ENCODE measurements at places on chromosomes 5 and 9.

DNA sequence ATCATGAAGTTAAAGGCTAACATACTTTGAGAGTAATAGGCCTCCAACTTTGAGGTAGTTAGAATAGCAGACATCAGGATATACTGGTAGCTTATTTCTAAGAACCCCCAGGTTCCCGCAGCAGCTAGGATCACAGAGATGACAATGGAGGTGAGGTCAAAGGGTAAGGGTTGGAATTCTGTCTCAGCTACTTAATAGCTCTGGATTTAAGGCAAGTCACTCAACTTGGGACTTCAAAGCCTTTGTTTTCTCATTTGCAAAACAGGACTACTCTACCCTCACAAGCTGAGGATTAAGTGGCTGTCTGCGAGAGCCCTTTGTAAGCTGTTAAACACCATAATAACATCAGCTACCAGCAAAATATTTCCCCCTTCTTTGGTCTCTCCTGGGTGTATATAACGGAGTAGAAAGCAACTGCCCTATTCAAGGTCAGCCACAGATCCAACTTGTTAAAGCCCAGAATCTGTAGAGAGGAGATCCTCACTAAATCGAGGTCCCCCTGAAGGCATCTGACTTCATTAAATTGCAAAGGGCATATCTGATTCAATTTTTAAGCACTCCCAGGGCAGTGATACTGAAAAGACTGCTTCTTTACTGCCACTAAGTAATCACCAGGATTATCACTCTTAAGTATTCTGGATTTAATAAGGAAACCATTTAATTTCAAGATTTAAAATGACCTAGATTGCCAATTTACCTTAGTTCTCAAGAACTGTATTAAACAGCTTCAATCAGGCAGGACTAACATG, 104.7 kb downstream of the DCP2 start:
- no peak for DNase-seq

GRCh38 chr5:1420211-1421195, 24.7 kb downstream of the SLC6A3 start:
- no peak for DNase-seq

GRCh38 chr9:4762886-4763541, 22.0 kb upstream of the AK3 start:
- DNase-seq = no peak

DNA sequence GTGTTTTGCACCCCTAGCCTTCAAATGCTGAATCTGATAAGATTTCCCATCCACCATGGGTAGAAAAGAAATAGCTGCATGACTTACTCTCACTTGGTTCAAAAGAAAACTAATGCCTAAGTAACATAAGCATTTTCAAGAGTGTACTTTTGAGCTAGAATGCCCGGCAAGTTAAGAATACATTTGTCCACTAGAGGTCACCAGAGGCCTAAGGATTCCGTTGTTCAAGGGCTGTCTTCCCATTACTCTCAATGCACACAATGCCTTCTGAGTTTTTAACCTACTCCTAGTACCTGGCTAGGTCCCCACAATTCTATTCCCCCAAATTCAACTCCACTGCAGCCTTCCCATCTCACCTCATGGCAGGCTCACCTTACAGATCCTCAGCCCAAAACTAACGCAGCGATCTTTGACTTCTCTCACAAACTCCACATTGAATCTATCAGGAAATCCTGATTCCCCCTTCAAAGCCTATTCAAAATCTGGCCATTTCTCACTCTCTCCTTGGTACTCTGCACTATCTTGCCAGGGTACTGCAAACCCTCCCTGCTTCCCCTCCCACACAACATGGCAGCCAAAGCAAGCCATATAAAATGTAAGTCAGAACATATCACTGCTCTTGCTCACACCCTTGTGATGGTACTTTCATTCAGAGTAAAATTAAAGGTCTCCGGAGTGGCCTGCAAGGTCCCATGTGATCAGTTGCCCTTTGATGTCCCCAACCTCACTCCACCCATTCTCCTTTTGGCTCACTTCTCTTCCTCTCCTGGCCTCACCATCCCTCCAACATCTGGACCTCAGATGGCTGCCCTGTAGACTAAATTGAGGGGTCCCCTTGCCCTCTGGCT, 13.4 kb downstream of the OXCT1 start:
- peak; percentile 66 for DNase-seq

DNA sequence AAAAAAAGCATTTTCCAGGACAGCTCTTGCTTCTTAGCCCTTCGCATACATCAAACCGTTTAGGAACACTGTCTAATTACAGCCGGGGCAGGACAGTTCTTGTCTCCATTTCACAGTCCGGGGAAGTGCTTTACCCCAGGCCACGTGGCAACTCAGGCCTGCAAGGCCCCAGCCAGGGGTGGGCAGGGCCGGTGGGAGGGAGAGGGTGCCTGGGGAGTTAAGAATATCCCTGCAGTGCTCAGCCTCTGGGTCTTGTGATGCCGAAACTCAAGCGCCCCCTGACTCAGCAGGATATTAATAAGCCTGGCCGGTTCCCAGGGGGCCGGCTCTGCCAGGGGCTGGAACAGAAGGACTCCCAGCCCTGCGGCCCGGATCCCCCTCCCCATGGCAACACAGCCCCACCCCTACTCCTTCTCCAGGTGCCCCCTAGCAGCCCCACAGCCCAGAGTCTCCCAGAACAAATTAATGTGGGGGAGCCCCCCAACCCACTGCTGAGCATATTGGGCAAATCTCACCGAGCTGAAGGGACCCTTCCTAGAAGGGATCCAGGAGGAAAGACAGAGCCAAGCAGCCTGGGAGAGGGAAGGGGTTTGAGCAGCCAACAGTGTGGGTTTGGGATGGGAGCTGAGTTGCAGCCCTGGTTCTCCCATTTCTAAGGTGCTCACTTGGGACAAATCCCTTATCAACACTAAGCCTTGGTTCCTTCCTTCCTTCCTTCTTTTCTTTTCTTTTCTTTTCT, 45.3 kb downstream of the PLPP7 start:
- DNase-seq = no peak

DNA sequence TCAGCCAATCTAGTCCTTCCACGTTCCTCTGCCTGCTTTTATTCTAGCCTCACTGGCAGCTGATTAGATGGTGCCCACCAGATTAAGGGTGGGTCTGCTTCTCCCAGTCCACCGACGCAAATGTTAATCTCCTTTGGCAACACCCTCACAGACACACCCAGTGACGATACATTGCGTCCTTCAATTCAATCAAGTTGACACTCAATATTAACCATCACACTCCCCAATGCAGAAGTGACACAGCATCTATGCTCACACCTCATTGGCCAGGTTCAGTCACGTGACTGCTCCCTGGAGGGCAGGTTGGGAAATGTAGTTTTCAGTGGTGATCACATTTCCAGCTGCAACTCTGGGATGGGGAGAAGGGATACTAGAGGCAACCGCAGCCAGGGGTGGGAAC, 13.0 kb downstream of the SUSD3 start:
- DNase-seq = peak; percentile 13

GRCh38 chr5:137688210-137688840, 47.6 kb downstream of the KLHL3 start:
- DNase-seq = no peak

DNA sequence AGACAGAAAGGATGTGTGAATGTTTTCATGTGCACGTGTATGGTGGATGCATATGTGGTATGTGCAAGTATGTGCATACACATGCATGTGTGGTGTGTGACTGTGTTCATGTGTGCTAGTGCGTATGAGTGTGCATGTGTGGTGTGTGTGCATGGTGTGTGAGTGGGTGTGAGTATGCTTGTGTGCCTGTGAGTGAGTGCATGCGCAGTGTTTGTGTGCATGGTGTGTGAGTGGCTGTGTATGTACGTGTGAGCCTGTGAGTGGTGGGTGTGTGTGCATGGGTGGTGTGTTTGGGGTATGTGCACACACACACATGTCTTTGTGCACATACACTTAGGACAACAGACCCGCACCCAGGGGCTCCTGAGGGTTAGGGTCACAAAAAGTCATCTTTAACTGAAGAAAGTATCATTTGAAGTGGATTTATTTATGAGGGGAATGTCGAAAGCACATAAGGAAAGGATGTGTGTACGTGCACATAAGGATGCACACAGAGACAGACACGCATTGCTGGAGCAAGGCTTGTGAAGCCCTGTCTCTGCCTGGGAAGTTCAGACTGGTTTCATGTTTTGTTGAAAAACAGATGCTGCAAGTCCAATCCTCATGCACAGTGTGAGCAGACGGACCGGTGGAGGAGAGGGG, 237.0 kb downstream of the SYK start:
- no peak for DNase-seq

DNA sequence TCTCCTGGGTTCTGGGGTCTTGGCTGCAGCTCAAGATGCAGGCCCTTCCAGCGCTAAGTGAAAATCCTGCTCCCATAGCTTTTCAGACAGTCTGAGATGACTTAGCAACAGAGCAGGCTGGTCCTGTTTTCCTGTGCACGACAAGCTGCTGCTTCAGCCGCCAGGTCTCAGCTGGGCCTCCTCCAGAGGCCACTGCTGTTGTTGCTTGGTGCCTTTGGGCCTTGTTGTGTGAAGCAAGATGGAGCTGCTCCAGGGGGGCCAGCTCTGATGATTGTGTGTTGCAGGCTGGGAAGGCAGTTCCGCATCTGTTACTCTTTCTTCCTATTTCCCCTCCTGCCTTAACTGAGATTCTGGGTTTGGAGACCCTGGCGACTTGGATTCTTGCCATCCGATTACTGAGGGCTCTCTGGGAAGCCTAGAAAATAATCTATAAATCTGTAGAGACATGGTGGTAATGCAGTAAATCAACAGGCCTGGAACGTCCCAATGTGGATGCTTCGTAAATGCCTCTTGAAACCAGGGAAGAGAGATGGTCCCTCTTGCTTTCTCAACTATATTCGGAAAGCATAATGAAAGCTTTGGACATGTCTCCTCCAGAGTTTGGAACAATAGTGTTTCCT, 3.2 kb downstream of the MAP1B start:
- no peak for DNase-seq

DNA sequence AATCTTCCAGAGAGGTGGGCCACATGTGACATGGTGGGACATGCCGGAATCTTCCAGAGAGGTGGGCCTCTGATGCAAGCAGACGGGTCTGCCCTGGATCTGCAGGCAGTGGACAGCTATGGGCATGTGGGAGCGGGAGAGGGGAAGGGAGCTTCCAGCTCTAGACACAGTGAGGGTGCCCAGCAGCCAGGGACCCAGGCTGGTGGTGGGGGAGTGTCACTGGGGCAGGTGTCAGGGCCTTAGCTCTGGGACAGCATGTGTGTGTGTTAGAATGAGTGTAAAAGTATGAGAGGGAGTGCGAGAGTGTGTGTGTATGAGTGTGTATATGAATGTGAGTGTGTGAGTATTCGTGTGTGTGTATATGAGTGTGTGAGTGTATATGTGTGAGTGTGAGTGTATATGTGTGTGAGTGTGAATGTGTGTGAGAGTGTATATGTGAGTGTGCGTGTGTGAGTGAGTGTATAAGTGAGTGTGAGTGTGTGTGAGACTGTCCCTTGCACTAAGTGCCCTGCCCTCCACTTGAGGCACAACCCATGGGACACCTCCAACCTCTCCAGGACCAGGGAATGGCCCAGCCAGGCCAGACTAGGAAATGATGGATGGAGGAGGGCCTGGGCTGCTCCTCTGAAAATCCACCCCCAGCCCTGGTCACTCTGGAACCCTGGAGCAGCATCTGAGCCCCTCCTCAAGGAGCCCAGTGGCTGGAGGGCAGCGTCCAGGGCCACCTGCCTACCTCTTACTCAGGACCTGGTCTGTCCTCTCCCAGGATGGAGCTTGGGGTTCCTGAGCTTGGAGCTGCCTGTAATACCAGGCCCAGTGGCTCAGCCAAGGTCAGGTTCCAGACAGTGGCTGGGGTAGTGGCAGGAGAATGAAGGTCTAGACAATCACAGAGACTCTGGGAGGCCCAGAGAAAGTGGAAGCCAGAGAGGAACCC, 122.2 kb downstream of the C9orf50 start:
- no peak for DNase-seq

GRCh38 chr5:17897776-17898175, 263.5 kb downstream of the TAF11L14 start:
- no peak for DNase-seq

DNA sequence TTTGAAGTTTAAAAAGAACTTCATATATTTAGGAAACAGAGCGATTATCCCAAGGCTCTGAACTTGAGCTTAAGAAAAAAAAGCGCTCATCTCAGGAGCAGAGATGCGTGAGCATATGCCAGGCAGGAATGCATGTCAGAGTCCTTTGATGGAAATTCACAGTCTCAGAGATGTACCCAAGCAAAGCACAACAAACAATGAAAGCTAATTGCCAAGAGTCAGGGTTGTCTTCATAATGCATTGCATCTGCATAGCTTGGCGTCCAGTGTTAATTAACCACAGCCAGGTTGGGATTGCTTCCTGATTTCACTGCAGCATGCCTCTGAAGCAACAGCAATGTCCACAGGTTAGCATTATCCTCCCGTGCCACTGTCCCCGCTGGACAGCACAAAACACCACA, 907.0 kb upstream of the DMAC1 start:
- no peak for DNase-seq

- DNase-seq = no peak
Observed at GRCh38 chr5:170481849-170482248, 22.0 kb upstream of the KCNIP1 start.

Measured in CD4-positive, alpha-beta T cell treated with Interleukin-6 for 4 hours (primary cell).